Activated effector memory CD4-positive, alpha-beta T cell treated with Interleukin-2 at 50 U/mL for 16 hours (primary cell): ENCODE measurements at places on chromosomes 4 and X.

DNA sequence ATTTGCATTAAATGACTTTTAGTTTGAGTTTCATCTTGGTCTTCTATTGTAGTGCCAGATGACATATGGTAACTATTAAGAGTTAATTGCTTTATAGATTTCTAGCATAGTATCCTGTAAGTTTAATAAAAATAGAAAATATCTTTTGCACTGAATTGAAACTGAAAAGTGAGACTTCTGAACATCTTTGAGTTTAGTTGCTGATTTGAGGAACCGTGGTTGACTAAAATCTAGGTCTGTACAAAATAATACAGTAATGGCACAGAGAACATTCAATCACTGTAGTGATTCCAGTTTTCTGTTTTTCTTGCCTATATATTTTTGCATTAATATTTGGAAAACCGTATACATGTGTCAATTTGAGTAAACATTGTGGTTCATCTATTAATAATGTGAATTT, 60.7 kb downstream of the SPATA4 start:
- DNase-seq = no peak

- DNase-seq = no peak
These were observed 23.0 kb downstream of the GPM6B start for GRCh38 chrX:13793897-13794296.

- DNase-seq = no peak
These were observed 153.3 kb downstream of the MID1IP1 start for GRCh38 chrX:38954520-38954919.

DNA sequence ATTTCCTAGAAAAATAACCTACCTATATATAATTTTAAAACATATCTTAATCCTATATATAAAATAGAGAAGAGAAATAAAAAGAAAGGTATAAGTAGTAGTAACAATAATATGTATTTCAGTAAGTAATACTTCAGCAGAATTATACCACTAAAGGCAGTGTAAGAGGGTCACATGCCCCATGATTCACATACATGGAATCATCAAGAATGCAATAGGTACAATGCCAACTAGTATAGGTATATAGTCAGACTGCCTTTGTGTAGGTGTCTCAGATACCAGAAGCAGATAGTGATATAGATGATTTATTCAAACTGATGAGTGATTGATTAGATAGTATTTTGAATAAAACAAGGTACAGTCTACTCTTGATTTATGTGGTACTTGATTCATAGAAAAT, 9.4 kb downstream of the AIMP1 start:
- DNase-seq = no peak

DNA sequence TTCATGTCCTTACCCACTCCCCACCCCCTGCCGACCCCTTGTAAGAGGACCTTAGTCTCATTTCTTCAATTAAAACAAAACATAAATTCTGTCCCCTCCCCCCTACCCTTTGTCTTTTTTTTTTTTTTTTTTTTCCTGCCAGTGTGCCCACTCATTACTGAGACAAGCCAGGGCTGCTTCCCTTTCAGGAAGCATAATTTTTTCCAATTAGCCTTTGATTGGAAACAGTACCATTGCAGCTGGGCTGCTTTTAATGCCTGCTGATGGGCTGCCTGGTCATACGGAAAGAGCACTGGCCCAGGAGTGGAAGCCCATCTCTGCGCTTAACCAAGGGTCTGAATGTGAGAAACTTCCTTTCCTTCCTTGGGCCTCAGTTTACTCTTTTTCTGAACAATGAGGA, 18.6 kb upstream of the CAPN6 start:
- DNase-seq = no peak

- DNase-seq = no peak
These were observed 96.5 kb upstream of the PACRGL start for GRCh38 chr4:20603671-20604313.
